Activated CD8-positive, alpha-beta memory T cell treated with anti-CD3 and anti-CD28 coated beads for 1 hour (primary cell): ENCODE measurements at places on chromosomes 1 and 21.
A peak's percentile ranks its signal among the peaks of the same experiment; 100 is the strongest.

- no peak for DNase-seq
These were observed 331.9 kb downstream of the NPHP4 start for GRCh38 chr1:5660141-5660935.

GRCh38 chr1:228334226-228334935, 72.3 kb downstream of the TRIM11 start:
- DNase-seq: no peak

- no peak for DNase-seq
These were observed 30.5 kb upstream of the ZBTB8A start for GRCh38 chr1:32508761-32509160.

DNA sequence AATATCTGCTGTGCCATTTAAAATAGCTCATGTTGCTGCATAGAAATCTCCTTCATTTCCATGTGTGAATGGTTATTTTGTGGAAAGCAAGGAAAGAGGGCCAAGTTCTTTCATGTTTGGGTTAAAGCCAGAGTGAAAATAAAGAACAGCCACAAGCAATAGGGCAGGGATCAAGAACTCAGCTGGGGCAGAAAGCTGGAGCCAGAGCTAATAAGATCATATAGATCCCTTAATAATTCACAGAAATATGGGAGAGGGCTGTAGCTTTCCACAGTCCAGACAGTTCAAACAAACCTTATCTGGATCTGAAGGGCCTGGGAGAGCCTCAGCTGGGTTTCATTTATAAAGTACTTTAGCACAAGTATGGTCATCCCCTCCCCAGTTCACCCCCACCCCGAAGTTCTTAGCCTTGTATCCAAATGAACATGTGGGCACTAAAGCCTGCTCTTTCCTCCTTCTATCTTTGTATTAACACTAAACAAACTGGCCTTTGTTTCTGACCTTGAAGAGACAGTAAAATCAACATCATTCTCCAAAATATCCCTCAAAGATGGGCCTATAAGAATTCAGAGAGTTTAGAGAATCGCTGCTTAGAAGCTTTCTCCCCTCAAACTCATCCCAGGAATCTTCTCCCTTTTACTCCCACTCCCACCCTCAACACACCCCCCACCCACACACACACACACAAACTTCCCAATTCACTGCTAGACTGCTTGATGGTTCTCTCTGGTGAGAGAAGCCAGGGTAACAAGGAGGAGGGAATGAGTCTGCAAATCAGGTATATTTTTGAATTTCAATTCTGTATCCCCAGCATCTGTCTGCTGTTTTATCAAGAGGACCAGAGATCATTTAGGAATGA, 41.7 kb downstream of the UTP25 start:
- no peak for DNase-seq

DNA sequence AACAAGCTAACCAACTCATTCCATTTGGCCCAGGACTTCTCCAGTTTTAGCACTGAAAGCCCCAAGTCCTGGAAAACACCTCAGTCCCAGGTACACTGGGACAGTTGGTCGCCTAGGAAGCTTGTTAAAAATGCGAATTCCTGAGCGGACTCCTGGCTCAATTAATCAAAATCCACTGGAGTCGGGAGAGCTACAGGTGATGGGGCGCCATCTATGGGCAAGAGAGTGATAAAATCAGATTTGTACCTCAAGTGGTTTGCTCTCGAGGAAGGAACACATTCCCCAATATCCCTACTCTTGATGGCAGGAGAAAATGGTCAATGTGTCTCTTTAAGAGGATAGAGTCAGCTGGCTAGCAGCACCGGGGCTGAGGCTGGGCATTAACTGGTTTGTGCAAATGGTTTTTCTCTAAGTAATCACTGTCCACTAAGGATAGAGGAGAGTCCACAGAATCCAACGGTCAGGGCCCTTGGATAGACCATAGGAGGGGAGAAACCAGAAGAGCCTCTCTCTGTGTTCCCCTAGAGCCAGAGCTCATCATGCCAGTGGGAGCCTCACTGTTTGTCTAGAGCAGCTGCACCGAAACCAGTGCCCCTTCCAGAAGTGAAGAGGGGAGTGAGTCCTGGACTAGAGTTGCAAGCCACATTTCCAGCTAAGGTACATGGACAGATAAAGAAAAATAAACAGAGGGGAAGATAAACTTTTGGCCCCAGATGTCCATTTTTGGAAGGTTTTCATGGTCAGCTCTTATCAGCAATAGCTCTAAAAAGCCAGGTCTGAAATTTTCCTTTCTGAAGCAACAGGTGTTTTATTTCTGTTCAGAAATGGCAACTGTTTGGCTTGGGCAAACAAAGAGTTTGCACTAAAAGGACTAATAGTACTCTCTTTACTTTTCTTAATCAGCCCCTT, 148.5 kb downstream of the TENT5C start:
- DNase-seq: peak; percentile 17

DNA sequence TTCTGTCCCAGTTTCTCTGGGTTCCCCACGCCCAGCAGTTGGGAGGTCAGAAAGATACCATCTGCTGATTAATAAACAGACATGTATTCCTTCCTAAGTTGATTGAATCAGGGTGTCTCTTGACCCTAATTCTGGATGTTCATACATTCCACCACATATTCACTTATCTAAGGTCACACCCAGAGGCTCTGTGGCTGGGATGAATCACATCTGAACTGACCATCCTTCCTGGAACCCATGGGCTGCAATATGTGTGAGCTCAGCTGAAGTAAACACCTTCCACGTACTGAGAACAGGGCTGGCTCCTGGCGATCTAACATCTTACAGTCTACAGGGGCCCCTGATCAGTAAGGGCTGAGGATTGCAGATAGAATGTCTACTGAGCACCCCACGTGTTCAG, 20.5 kb upstream of the TRABD2B start:
- DNase-seq: no peak

GRCh38 chr1:96416701-96417444, 304.7 kb upstream of the PTBP2 start:
- no peak for DNase-seq

DNA sequence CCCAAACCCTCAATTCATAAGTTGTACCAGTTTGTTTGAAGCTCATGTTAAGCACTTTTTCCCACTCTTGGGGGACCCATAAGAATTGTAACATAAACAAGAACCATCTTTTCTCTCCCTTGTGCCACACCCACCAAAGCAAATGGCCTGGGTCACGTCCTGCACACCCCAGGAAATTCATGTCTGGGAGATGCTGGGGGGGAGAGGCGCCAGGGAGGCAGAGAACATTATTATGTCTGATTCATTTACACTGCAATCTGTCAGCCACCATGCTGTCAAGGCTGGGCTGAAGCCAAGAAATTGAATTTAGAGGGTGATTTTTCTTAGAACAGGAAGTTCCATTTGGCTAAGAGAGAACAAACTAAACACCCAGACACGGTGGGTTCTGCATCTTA, 37.2 kb upstream of the IPO9 start:
- no peak for DNase-seq

DNA sequence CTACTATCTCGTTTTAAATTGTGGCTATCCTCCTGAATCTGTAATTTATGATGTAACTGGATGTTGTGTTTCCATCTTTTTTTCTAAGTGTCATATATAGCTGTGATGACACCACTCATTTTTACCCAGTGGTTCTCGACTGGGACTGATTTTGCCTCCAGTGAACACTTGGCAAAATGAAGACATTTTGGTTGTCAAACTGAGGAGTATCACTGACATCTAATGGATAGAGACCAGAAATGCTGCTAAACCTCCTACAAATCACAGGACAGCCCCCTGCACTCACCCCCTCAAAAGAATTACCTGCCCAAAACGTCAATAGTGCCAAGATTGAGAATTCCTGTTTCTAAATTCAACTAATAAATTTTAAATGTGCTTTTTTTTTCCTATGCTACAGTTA, 1.9 kb downstream of the TRMT13 start:
- no peak for DNase-seq

DNA sequence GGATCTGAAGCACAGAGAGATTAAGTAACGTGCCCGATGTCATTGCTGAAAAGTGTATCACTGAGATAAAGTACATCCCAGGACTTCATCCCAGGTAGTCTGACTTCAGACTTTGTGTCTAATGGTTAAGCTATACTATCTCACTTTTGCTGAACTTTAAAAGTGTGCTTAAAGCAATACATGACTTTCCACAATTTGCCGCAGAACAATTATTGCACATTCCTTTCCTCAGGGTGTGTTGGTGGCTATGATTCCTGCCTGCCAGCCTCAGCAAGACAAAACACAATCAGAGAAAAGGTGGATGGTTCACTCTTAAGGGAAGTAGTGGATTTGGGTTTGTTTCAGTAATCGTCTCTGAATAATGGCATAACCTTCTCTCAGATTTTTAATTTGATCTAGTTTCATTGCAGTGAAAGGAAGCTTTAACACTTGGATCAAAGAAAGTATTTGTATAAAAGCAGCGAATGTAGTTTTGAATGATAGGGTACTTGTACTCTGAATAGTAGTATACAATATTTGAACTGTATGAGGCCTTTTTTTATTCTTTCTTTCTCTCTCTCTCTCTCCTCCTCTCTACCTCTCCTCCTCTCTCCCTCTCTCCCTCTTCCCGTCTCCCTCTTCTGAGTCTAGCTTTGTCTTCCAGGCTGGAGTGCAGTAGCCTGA, 47.0 kb downstream of the CNST start:
- no peak for DNase-seq

DNA sequence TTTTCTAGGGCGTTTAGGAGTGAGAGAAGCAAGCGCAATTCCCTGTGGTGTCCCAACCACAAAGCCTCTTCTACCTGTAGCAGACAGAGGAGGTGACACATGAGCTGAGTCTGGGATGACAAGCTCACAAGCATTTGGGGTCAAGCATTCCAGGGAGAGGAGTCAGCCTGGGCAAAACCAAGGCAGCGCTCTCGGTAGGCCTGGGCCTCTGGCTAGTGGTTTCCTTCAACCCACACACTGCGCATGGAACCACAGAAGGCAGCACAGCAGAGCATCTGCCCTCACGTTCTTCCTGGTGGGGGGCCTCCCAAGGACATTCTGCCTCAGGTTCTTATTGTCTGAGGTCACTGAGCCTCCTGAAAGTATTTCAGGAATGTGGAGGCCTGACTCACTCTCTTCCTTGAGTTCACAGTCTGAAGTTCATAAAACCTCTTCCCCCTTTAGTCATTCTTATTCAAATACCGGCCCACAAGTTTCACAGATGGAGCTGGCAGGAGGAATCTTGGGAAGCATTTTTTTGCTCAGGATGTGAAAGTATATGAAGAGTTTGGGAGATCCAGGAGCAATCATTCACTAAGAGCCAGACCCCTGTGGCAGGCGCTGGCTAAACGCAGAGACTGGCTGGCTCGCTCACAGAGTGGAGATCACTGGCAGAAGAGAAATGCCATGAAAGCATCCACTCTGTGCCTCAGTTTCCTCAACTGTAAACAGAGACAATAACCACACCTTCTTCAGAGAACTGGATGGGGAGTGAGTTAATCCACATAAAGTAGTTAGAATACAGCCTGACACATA, 26.8 kb downstream of the CCN1 start:
- no peak for DNase-seq

GRCh38 chr1:150156868-150157603, 7.3 kb downstream of the PLEKHO1 start:
- DNase-seq: no peak

DNA sequence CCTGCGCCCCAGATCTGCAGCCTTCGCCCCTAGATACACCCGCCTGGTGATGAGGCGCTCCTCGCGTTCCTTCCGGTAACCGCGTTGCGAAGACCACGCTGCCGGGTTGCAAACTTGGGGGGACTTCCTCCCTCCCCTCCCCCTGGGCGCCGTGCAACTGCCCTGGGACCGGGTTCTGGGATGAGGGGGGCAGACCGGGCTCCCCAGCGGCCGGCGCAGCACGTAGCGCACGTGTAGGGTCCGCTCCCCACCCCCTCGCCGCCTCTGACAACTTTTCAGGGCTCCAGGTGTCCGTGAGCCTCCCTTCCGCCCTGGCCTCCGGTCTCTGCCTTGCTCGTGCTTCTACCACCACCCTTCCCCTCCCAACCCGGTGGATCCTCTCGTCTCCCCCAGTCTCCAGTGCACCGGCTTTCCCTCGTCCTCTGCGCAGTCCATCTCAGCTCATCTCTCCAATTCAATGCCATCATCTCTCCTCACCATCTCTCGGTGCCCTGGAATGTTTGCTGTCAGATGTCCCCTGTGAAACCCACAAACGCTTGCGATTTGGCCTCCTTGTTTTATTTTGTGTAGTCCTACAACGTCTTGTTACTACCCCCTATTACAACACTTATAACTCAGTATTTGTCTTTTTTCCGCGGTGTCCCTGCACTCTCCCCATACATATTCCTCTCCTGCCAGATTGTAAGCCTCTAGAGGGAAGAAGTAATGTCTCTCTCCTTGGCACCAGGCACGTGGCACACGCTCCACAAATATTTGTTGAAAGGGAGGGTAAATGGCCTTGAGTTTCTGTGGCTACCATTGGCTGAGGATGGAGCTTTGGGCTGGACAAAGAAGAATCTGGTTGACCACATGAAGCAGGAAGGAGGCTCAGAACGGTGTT, 782 bp downstream of the PCAT6 start:
- no peak for DNase-seq

GRCh38 chr1:10054465-10054864, 21.7 kb downstream of the UBE4B start:
- no peak for DNase-seq

GRCh38 chr1:58773406-58773840, 10.4 kb downstream of the JUN start:
- DNase-seq: no peak

DNA sequence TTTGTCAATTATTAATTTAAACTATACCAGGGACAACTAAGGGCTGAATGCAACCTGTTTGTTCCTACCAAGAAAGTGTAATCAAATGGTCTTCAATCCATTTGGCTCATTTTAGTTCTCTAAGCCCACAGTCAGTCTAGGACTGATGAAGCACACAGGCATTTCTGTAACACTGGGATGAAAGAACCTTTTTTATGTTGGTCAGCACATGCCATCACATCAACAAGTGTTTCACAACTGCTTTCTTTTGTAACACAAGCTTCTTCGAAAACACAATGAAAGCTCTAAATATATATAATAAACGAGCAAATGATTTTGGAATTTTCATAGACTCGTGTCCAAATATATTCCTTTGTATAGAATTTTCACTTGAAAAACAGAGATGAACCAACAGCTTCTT, 28.8 kb downstream of the HEATR1 start:
- no peak for DNase-seq
